ENCODE measurements at places on chromosomes 1 and 21. TPM values are rescaled to one million over a fixed set of nuclear protein-coding genes. Genes with fewer than 3 reads are reported as not detected.

GRCh38 chr1:71885171-71885570, 397.2 kb downstream of the NEGR1 start:
- H3K27ac ChIP-seq: no peak overlapping the region
- H3K4me3 ChIP-seq: no peak overlapping the region
- no peaks in the 10 kb centered on the region for H3K27me3 ChIP-seq
- H3K36me3 ChIP-seq: no peaks in the 10 kb centered on the region

DNA sequence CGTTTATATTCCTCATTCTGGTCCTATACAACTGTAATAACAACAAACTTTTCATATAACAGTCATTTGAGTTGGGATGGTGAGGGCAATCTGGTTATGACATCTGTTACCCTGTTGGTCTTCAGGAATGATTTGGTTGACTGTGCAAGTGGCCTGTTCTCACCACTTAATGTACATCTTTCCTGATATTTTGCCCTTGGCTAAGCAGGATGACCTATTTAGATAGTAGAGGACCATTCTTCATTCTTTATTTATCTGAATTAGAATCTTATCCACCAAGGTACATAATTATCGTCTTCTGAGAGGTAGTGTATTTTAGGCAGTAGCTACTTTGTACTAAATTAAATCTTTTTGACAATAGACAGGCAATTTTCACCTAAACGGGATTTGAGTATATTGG, 154.3 kb downstream of the DNM3 start:
- no peaks in the 10 kb centered on the region for H3K27me3 ChIP-seq
- H3K4me3 ChIP-seq: no peak overlapping the region
- H3K36me3 ChIP-seq: no peaks in the 10 kb centered on the region
- no peak overlapping the region for H3K27ac ChIP-seq
- DNase-seq: no peak

- no peaks in the 10 kb centered on the region for H3K27me3 ChIP-seq
- no peak for DNase-seq
- H3K27ac ChIP-seq: no peak overlapping the region
- no peak overlapping the region for H3K4me3 ChIP-seq
- H3K4me1 ChIP-seq: no peaks in the 10 kb centered on the region
Measured at GRCh38 chr1:241063276-241063675, 293.7 kb downstream of the RGS7 start.

GRCh38 chr21:27480841-27481261, 514.0 kb upstream of the ADAMTS5 start:
- DNase-seq: no peak
- no peak overlapping the region for H3K4me3 ChIP-seq
- H3K36me3 ChIP-seq: no peaks in the 10 kb centered on the region
- no peaks in the 10 kb centered on the region for H3K27me3 ChIP-seq
- H3K4me1 ChIP-seq: no peaks in the 10 kb centered on the region

DNA sequence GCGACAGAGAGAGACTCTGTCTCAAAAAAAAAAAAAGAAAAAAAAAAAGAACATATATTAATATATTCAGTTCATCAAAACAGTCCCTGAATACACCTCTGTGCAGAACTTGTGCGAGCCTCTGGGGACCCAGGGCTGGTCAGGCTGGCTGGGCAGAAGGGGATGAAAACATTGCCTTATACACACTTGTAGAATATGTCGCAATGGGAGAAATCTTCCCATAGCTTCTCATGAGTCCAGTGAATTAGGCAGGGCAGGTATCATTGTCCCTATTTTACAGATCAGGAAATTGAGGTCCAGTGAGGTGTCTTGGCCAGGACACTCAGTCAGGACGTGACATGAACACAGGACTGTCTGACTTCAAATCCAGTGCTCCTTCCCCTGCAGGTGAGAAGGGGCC, 12.6 kb upstream of the WNT4 start:
- no peak for DNase-seq
- no peak overlapping the region for H3K4me3 ChIP-seq
- no peak overlapping the region for H3K27ac ChIP-seq
- no peaks in the 10 kb centered on the region for H3K4me1 ChIP-seq
- no peaks in the 10 kb centered on the region for H3K27me3 ChIP-seq
- H3K36me3 ChIP-seq: no peaks in the 10 kb centered on the region

GRCh38 chr1:22418933-22419382, 32.7 kb upstream of the ZBTB40 start:
- H3K4me1 ChIP-seq: no peaks in the 10 kb centered on the region
- H3K4me3 ChIP-seq: no peak overlapping the region
- no peaks in the 10 kb centered on the region for H3K36me3 ChIP-seq
- H3K27ac ChIP-seq: no peak overlapping the region

DNA sequence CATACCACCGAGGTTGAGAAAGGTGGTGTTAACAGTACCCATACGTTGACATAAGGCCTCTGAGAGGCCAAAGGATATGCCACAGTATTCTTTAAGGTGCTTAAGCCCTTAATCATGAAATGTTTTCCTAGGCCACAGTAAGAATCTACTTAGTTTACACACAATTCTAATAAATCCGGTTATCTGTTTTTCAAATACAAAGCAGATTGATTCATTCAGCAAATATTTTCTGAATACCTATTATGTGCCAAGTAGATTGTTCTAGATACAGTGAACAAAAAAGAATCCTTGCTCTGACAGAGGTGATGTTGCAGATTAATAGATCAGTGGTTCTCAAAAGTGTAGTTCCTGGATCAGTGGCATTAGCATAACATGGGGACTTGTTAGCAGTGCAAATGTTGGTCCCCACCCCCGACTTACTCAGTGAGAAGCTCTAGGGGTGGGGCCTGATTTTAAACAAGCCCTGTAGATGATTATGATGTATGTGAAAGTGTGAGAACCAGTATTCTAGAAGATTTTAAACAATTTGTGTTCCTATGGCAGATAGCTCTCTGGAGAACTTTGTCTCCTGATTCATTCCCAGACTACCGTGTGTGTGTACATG, 61.6 kb downstream of the NFIA start:
- H3K27me3 ChIP-seq: no peaks in the 10 kb centered on the region
- H3K27ac ChIP-seq: no peak overlapping the region
- no peaks in the 10 kb centered on the region for H3K36me3 ChIP-seq
- H3K4me3 ChIP-seq: no peak overlapping the region

Gene SLC30A10
- total RNA-seq: not detected

Gene VASH2
- total RNA-seq: not detected

Gene S100A1
- not detected for total RNA-seq

Gene ACTL8
- total RNA-seq: not detected

Gene IFFO2
- total RNA-seq: 25.7 TPM

All from naive thymus-derived CD4-positive, alpha-beta T cell (primary cell).